CD4-positive, alpha-beta T cell treated with Interleukin-12 subunit alpha and Interleukin-12 subunit beta, for 1 hour (primary cell): ENCODE measurements at places on chromosomes 3 and 15.

- no peak for DNase-seq
Measured at GRCh38 chr3:197368821-197369220, 70.4 kb upstream of the DLG1 start.

DNA sequence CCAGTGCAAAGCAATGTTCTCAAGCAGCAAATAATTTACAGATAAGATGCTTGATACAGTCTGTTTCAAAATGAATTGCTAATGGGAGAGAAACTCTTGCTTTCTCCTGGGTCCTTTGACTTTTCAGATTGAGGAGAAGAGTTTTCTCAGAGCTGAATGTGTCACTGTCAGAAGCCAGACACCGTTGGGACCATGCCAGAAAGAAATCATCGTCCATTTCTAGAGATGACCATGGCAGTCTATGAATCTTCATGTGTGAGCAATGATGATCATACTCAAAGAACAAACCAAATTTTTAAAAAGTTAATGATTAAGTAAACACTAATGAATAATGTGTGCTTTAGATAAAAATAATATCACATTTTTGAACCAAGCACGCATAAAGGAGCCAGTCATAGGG is 77.6 kb downstream of the ZNF385D start:
- DNase-seq, result no peak

DNA sequence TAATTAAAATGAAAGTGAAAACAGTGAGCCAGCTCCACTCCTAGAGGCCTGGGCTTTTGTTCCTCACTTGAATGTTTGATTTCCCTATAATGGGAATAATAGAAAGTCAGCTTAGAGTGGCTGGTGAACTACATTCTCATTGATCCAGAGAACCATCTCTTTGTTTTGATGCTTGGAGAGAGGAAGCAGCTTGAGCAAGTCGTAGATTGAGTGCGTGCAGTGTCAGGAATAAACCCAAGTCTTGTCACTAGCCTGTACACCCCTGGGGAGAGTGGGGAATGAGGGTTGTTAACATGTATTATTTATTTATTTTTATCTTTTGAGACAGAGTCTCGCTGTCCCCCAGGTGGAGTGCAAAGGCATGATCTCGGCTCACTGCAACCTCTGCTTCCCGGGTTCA is 885 bp upstream of the LSG1 start:
- no peak for DNase-seq

DNA sequence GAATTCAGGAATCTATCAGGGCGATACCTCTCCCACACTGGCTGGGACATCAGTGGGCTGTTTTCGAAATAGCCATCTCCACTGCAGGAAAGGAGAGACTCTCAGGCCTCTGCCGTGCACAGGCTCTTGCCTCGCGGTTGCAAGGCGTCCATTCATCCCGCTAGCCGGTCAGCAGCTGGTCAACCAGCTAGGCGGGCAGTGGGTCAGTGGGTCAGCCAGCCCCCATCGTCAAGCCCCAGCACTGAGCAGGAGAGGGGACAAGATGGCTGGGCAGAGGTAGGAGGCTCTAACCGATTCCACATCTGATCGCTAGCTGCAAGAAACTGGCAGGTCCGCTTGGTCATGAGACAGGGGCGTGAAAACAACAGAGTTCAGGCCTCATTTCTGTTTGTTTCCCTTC is 45.1 kb downstream of the MUC4 start:
- DNase-seq, result no peak

DNA sequence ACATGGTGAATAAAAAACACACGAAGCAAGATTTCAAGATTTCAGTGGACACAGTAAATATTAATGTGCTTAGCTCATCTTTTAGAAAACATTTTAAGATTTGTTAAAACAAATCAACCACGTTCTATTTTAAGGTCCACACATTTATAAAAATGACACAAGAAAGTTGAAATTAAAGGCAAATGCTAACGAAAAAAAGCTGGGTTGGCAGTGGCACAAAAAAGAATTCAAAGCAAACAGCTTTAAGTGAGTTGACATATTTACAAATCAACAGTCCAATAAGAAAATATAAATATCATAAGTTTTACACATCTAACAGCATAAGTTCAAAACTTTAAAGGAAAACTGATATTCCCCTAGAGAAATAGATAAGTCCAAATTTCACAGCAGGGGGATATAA is 430.4 kb upstream of the CCDC54 start:
- DNase-seq, result no peak

- DNase-seq, result no peak
Measured at GRCh38 chr3:185175370-185175987, 22.6 kb upstream of the C3orf70 start.

- DNase-seq, result no peak
Measured at GRCh38 chr3:110697961-110698360, 373.7 kb upstream of the NECTIN3 start.
